ENCODE measurements at places on chromosomes 6 and 20.

DNA sequence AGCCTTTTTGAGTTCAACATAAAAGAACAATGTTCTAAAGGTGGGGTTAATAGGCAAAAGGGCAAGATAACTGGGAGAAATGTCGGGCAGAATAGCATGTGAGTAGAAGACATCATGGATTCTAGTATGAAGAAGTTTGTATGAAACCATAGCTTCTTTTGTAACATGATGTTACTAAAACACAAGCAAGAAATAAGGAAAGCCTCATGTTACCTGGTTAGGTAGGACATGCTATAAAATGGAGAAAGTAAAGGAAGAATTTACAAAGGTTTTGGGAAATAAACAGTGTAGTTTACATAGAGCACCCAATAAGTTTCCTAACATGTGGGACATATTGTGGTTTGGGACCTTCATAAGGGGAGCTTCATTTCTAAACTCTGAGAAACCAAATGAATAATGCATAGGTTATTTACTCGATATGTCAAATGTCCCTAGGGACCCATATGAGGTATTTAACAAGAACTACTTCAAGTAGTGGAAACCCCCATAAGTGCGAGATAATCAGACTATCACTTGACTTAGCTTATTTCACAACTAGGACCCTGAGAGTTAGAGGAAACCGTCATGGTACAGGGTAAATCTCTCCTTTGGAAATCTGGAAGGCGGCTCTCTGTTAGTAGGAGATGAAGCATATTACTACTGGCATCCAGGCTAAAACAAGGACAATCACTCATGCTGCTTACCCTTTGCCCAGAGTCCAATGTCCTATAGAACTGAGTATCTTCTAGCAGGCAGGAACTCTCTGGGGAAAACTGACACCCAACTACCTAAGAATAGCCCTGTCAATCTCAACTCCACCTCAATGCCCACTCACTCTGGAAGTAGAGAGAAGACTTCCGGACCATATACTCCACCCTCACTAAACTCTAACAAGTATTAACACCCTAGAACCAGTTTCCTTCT, 57.5 kb downstream of the ILRUN start:
- no peak for DNase-seq

GRCh38 chr6:106574741-106575458, 54.4 kb downstream of the RTN4IP1 start:
- DNase-seq, result no peak

- DNase-seq, result no peak
Measured at GRCh38 chr20:6489361-6490171, 277.9 kb upstream of the BMP2 start.

DNA sequence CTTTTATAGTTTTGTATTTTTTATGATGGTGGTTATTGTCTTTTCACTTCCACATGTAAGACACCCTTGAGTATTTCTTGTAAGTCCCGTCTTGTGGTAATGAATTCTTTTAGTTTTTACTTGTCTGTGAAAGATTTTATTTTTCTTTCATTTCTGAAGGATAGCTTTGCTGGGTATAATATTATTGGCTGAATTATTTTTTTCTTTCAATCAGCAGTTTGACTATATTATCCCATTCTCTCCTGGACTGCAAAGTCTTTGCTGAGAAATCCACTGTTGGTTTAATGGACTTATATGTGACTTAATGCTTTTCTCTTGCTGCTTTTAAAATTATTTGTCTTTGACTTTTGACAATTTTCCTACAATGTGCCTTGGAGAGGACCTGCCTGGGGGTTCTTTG, 13.8 kb downstream of the KIF25 start:
- DNase-seq, result no peak

- peak; percentile 99 for DNase-seq
Measured at GRCh38 chr6:139323511-139324300, 31.9 kb upstream of the TXLNB start.

DNA sequence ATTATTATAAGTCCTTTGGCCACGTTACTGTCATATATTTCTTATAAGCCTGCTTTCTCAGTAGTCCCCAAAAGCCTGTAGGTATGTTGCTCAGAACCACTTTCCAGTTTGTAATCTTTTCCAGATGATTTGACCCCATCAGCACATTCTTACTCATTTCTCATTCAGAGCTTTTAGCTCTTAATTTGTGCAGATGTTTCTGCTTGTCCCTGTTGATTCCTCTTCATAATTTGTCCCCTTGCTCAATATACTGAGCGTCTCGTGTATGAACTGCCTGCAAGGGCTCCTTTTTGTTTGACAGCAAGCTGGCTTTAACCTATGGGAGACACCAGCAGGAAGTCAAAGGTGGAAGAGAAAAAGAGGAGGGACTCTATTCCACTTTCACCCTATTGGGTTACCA, 733.8 kb upstream of the GJE1 start:
- DNase-seq, result no peak

- DNase-seq, result no peak
Measured at GRCh38 chr6:143241911-143242310, 181.2 kb downstream of the AIG1 start.

GRCh38 chr6:136923116-136923953, 1.2 kb downstream of the SLC35D3 start:
- no peak for DNase-seq

DNA sequence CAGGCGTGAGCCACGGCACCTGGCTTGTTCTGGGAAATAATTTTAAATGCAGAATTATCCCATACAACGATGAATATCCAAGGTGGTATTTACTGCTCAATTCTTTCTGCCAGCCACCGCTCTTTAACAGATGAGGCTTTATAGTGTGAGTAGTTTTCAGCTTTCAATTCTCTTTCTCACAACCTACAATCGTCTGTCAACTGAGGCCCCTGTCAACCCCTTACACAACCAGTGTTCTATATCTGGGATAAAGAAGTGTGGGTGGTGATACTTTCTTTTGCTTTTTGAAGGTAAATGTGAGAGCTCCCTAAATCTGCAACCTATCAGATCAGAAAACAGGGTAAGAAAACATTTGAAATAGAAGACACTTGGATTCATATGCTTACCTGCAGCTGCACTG, 22.5 kb downstream of the STAU1 start:
- DNase-seq, result no peak

DNA sequence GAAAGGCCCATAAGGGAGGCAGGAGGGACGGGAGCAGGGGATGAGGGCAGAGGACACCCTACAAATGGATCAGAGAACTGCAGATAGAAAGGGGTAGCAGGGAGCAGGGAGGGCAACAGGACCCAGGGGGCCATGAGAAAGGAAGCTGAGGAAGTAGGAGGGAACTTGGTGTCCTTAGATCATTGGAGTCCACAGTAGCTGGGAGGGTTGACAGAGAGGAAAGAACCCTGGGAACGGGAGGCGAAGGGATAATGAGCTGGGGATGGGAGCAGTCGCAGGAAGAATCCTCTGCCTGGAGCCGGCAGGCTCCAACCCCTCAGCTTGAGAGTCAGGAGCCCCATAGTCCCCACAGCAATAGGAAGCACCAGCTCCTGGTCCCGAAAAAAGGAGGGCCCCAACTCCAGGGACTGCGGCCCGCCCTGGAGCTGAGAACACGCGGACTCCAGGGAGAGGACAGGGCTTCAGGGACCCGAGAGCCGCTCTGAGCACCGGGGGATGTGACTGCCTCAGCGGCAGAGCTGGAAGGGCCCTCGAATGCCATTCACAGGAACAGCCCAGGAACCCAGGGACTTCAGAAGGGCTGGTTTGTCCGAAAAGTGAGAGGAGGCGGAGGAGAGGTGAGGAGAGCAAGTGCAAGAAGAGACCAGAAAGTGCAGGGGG, 32.7 kb downstream of the HLA-A start:
- no peak for DNase-seq
